ENCODE measurements at places on chromosomes 7 and 10.
A peak's percentile ranks its signal among the peaks of the same experiment; 100 is the strongest.

GRCh38 chr7:41758321-41758720 lies 55.4 kb upstream of the INHBA start:
- DNase-seq = no peak

GRCh38 chr7:107170051-107170915 lies 1.5 kb downstream of the HBP1 start:
- peak; percentile 11 for DNase-seq

- DNase-seq = no peak
Measured at GRCh38 chr10:117626228-117626627, 83.7 kb downstream of the EMX2 start.

GRCh38 chr7:95881597-95881996 lies 109.2 kb downstream of the DYNC1I1 start:
- DNase-seq = no peak

GRCh38 chr7:149885191-149886017 lies 11.6 kb downstream of the ATP6V0E2 start:
- DNase-seq = no peak

- DNase-seq = no peak
Measured at GRCh38 chr7:128890306-128891109, 20.0 kb downstream of the KCP start.

DNA sequence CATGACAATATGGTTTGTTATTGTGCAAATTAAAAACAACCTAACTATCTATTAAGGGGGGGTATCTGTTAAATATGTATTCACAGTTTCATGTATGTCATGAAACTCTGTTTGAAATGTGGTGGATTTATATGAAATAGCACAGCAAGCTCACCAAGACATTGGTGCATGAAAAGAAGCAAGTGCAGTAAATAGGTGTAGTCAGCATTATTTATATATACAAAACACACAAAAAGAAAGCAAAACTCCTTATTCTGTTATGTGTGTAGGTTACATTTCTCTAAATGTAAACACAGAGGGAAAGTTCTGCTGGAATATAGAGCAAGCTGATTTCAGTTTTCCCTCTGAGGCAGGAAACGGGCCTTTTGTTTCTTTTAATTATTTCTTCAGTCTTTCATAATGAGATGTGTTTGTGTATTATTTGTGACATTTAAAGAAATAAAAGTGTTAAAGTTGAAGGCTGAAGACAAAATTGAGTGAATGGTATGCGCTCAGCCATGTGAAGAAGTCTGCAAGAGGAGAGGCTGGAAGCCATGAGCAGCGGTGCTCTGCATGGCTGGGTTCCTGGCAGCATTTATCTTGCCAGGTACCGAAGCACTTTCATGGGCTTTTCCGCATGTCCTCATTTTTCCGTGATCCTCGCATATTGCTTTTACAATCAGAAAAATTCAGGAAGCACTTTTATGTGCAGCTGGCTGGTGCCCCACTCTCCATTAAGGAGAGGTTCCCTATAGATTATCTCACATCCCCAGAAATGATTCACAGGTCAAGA lies 38.5 kb downstream of the GRID1 start:
- no peak for DNase-seq

GRCh38 chr7:134625550-134625949 lies 21.1 kb upstream of the BPGM start:
- no peak for DNase-seq

GRCh38 chr10:17685233-17685840 lies 41.4 kb downstream of the STAM start:
- no peak for DNase-seq

DNA sequence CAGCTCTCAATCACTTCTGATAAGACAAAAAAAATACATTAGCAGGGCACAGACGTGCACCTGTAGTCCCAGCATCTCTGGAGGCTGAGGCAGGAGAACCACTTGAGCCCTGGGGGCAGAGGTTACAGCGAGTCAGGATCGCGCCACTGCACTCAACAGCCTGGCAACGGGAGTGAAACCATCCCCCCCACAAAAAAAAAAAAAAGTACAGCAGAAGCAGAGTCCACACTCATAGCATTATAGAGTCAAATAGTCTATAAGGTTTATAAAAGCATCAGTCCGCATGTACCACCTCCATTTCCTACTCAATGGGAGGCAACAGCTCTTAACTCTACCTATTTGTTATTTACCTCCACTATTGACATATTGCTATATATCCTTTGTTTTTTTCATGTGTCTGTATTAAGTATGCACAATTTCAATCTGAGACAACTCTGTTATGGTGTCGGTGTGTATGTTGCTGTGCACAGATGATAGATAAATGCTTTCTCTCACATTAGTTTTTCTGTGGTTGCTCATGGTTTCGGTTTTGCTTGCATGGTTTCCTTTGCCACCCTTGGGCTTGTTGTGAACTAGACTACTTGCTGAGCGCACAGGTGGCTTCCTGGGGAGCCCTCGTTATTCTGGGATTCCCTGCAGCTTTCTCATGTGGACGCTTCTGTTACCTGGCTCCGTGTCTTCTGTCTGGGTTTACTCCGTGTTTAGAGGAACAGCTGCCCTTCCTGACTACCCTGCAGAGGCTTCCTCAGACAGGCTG lies 40.4 kb downstream of the PROSER2 start:
- DNase-seq = peak; percentile 24

DNA sequence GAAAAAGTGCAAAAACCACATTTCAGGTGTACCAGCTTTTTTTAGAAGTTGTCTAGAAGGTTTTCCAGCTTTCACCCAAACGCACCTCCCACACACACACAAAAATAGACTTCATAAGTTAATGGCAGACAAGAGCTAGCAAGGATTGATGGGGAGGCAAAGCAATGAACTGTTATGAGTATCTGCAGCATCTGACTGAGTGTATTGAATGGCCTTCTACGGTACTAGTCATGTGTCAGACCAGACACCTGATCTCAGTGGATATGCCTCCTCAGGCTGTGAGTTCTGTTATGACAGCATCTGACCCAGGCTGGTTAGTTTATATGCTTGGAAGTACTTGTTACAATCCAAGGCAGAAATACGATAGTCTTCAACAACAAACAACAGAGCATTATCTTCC lies 406.1 kb upstream of the AUTS2 start:
- DNase-seq = no peak

DNA sequence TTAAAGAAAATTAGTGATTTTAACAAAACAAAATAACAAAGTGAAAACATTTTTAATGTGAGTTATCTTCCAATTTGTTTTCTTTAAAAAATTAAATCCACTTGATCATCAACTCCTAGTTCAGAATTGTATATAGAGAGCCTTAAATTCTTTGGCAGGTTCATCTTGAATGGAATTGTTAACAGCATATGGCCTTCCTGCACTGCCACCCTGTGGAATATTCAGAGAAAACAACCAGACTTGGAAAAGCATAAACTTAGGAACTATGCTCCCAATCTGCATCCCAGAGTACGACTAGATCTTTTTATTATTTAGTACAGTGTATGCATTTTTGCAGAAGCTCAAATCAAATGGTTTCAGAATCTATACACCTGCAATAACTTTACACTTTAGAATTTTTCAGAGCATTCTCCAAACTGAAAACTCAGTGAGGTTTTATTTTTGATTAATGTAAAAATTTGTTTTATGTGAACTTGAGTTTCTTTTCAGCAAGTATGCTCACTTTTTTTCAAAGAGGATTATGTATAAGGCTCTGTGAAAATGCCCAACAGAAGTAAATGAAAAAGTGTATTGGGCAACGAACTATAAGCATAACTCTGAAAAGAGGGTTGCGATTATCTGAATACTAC lies 44.9 kb upstream of the ANK3 start:
- DNase-seq = peak; percentile 76

GRCh38 chr7:107815254-107815882 lies 12.3 kb upstream of the SLC26A3 start:
- no peak for DNase-seq

GRCh38 chr7:20302891-20303290 lies 27.8 kb upstream of the ITGB8 start:
- no peak for DNase-seq

DNA sequence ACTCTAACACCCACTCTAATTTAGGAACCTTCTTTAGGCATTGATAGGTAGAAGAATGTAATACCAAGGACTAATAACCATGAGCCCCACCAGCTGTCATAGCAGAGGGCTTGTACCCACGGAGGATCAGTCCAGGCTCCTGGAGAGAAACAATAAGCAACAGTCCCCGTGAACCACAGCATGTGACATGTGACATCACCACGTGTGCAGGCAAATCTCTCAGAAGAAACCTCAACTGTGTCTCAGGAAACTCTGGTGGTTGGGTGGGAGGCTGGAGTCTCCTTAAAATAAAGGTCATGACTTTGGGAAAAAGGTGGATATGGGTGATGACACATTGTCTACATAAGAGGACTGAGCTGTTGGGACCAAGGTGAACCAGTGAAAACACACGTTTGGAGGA lies 653.9 kb upstream of the FOXK1 start:
- DNase-seq = no peak

GRCh38 chr10:43961523-43962345 lies 313.1 kb upstream of the ZNF32 start:
- DNase-seq = no peak

DNA sequence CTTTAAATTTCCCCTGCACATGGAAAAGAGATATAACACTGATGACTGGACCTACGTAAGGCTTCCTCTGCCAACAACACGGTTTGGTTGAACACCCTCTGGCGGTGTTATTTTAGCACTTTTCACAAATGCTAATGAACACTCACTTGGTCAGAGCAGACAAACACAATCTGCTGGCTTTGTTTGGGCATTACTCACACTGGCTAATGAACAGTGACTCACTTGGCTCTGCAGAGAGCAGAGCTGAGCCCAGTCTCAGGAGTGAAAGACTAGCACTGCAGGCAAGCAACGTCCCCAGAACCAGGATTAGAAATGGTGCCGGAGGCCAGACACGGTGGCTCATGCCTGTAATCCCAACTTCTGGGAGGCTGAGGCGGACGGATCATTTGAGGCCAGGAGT lies 430.8 kb downstream of the PLXNA4 start:
- peak; percentile 93 for DNase-seq

DNA sequence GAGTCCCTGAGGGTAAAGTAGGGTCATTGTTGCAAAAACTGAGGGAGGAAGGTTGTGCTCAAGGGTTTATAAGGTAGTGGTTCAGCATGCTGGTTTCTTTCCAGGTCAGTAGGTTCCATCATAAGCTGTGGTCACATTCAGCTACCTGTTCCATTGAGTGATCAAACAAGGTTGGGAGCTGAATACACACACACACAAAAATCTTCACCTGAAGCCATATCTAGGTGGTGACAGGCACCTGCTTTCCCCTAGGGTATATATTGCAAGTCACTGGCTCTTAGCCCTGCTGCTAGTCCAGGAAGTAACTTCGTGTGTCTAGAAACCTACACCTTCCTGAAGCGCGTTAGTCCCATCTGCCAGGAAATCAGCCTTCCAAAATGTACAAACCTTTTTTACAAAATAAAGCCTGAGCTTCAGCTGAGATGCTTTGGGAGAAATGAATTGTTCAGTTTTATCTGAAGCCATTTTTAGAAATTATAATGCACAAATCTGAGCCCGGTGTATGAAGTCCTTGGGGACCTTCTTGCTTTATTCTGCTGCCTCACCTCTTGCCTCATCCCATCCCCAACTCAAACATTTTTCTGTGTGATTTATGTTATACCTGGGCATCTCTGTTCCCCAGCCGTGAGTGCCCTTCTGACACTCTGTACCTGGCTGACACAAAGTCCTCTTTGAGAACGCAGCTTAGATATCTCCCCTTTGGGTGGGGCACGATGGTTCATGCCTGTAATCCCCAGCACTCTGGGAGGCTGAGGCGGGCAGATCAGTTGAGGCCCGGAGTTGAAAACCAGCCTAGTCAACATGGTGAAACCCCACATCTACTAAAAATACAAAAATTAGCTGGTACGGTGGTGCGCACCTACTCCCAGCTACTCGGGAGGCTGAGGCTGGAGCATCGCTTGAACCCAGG lies 10.6 kb upstream of the LAMTOR4 start:
- DNase-seq = no peak

GRCh38 chr10:65341323-65341925 lies 1584.4 kb upstream of the LRRTM3 start:
- DNase-seq = peak; percentile 65

DNA sequence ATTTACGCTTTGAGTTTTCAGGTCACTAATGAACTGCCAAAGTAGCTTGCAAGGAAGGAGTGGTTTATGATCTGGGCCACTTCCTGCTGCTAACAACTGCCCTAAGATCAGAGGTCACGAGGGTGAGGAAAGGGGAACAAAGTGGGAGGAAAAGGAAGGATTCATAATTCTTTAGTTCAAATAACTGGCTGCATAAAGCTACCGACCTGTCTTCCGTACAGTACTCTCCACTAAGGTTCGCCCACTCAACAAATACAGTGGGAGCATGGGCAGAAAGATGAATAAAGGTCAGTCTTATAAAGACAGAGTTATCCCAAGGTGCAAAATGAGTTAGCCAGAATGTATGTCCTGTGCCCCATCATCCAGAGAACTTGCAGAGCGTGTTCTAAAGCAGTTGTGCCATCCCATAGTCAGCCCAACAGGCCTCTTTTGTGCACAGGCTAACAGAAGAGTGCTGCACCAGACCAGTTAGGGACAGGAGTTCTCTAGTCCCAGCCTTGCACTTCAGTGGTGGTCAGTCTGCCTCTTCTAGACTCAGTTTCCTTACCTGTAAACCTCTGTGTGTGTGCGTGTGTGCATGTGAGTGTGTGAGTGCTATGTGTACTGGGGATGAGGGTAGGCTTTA lies 65.9 kb downstream of the CREB3L2 start:
- peak; percentile 48 for DNase-seq

- DNase-seq = no peak
Measured at GRCh38 chr10:130745821-130746220, 565.7 kb downstream of the TCERG1L start.

DNA sequence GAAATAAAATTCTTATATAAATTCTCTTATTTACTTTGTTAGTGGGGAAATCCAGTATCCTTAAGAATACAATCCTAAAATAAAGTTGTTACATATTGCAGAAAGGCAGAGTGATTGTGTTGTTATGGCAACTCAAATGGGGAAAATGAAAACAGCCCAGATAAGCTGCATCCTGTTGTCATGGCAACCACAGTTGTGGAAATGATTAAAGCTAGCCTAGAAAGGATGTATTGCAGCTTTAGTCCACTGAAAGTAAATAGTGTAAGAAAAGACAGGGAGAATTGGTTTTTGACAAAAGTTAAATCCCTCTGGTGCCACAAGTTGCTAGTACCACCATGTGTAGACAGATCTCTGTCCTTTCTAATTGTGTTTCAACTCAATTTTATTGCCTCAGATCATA lies 43.2 kb downstream of the BTRC start:
- peak; percentile 90 for DNase-seq

GRCh38 chr7:71131256-71132126 lies 453 bp upstream of the GALNT17 start:
- DNase-seq = no peak

DNA sequence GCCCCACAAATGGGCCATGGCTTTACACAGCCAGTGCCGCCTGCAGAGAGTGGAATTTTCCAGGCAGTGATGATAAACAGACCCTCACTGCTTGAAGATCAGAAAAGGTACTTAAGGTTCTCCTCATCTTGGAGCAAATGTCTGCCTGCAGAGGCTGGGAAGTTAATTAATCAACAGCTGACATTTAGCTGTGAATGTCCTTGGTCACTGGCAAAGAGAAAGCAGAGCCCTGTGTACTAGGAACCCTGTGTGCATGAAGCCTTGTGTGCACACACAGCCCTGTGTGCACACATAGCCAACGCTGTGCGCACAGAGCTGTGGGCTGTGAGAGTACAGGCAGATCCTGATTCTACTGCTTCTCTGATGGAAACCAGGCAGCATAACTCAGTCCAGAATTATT lies 291.6 kb upstream of the MKI67 start:
- no peak for DNase-seq

- DNase-seq = no peak
Measured at GRCh38 chr7:97694355-97694754, 37.5 kb upstream of the TAC1 start.
